ENCODE measurements at places on chromosomes 16 and 17.

DNA sequence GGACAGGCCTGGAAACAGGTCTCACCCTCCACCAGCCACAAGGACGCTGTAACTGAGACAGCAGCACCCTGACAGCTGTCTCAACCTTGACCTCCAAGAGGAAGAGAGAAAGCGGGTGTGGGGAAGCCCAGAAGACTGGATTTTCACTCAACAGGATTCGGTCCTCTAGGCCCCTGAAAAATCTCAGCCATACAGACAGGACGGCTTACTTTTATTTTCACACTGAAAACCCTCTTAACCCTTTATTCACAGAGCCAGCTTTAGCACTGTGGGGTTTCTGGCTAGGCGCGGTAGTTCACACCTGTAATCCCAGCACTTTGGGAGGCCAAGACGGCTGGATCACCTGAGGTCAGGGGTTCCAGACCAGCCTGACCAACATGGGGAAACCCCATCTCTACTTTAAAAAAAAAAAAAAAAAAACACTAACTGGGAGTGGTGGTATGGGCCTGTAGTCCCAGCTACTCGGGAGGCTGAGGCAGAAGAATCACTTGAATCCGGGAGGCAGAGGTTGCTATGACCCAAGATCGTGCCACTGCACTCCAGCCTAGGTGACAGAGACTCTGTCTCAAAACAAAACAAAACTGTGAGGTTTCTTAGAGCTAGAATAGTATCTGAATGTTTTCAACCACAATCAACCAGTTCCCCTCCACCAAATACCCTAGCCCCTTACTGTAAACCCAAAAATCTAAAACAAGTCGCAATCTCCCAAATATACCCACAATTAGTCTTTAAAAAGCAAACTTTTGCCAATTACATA lies 5.3 kb downstream of the ANKRD11 start:
- no peak for DNase-seq

GRCh38 chr16:30060346-30060745 lies 5.2 kb upstream of the ALDOA start:
- no peak for DNase-seq

- DNase-seq: no peak
These were observed 70.9 kb upstream of the KIFC3 start for GRCh38 chr16:57873218-57873617.

DNA sequence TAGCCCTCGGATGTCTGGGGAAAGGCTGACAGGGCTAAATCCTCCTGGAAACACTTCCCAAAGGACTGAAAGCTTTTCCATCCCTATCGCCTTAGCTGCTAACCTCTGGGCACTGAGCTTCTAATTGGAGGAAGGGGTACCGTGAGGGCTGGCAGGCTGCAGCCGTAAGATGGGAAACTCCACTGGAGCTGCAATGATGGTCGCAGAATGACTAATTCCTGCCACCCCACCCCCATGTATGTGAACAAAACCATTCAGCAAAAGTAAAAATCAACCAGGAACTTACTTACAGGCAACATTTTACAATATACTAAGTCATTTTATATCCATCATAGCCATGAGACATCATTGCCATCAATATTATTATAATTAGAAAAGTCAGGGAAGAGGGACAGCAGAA lies 133.3 kb downstream of the ABCC12 start:
- no peak for DNase-seq

DNA sequence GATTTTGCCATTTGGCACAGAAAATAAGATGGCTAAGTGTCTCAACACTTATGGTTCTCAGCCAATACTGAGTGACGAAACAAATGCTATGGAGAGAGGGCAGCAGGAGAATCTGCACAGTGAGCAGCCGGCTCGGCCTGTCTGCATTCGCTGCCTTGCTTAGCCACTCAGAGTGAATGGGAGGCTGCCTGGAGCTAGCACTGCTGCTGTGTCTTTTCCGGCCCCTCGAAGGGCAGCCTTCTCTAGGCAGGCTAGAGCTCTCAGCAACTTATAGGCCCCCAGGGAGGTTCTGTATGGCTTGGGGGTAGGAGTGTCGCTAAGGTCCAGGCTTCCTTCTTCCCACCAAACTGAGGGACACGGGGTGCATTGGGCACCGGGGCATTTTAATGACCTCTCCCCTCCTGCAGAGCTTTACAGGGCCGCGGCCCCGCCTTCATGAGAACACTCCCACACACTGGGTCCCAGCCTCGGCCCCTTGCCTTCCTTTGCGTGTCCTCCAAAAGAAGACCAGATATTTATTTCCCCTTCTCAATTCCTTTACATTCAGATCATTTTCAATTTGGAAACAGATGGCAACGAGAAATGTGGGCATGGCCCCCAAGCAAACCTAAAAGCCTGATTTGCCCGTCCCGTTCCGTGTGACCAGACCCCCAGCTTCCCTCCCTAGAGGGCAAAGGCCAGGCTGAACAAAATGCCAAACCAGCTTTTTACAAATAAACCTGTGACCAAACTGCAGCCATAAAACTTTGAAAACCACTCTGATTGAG lies 670.9 kb downstream of the TOX3 start:
- no peak for DNase-seq

DNA sequence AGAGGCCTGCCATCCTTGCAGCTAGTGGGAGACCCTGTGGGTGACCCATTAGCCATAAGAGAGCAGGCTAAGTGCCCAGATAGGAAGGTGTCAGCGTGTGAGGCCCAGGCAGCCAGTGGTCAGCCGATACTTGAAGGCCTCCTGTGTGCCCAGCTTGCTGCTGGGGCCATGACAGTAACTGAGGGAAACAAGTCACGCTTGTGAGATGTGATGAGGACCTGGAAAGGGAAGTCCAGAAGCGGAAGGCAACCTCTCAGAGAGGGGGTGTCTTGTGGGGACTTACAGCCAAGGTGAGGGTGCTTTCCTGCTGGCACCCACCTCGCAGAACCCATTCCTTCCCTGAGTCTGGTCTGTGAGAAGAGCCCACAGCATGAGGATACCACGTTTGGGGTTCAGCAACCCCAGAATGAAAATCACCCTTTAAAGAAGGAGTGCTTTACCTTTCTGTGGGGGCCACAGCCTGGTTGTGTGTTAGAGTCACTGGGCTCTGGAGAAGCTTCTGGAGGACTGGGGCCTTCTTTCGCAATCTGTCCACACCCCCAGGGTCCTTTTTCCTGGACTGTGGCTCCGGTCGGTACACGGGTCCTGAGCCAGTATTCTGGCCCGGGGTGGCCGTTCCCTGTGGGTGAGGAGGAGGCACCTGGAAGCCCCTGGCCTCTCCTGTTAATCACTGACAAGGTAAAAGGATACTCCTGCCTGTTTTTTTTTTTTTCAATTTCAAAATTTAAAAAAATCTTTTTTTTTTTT lies 53.9 kb downstream of the PLCG2 start:
- DNase-seq: no peak

GRCh38 chr17:49939318-49939717 lies 29.7 kb upstream of the DLX4 start:
- DNase-seq: peak; percentile 11

- no peak for DNase-seq
These were observed 169.3 kb upstream of the AXIN2 start for GRCh38 chr17:65730711-65731169.

DNA sequence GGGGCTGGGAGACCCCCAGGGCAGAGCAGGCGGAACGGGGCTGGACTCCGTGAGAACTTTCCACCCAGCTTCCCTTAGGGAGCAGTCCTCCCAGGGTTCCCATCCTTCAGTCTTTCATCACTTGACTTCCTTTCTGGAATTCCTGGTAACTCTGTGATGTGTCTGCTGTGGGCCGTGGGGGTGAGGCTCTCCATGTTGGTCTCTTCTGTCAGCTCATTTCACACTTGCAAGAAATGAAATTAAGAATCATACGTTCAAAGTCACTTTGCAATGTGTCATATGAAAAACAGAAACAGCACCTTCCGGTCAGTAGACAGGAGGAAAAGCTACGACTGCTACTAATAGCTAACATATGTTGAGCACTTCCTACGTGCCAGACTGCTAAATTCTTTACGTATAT lies 5.4 kb upstream of the BBS2 start:
- no peak for DNase-seq

DNA sequence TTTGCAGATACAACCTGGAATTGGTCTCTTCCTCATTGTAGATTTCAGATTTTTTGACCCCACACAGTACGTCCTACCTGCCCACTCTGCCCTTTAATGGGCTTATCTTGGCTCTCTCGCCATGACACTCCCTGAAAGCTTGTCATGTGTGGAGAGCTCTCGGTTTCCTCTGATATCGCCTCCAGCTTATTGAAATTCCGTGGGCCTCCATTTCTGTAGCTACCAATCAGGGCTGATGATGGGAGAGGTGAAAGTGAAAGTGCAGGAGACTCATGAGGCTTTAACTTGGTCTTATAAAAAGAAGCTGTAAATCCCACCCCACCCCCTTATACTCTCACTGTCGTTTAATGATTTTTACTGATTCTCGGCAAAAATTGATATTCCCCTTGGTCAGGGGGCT lies 17.7 kb downstream of the HOXB1 start:
- DNase-seq: peak; percentile 60

DNA sequence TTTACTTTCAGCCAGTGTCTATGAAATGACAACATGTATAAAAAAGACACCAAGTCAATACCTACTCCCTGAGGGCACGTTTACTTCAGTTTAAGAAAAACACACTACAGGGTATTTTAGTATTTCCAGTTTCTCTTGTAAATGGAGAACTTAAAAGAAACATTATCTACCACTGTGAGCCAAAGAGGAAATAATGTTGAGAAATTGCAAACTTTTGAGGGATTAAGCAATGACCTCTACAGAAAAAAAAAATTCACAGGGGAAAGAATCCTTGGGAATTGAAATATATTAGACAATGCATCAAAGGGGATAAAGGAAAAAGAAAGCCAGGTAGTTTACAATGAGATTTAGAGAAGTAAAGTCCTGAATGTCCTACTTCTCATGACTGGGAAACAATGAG lies 126.0 kb downstream of the KCNJ2 start:
- DNase-seq: no peak

DNA sequence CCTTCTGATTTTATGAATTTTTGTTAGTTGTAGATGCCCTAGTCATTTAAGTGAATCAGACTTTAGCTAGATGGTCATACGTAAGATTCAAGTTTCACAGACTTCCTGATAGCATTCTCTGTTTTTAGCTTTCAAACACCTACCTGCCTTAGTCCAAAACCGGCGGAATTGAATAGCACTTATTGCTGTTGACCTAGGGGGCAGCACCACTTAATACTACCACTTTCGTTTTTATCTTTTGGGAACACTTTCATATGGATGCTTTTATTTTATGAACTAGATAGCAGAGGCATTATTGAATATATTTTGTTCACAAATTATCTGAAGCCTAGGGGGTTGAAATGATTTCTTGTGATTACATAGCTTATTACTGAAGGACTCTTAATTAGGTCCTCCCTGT lies 31.5 kb downstream of the TADA2A start:
- peak; percentile 25 for DNase-seq

DNA sequence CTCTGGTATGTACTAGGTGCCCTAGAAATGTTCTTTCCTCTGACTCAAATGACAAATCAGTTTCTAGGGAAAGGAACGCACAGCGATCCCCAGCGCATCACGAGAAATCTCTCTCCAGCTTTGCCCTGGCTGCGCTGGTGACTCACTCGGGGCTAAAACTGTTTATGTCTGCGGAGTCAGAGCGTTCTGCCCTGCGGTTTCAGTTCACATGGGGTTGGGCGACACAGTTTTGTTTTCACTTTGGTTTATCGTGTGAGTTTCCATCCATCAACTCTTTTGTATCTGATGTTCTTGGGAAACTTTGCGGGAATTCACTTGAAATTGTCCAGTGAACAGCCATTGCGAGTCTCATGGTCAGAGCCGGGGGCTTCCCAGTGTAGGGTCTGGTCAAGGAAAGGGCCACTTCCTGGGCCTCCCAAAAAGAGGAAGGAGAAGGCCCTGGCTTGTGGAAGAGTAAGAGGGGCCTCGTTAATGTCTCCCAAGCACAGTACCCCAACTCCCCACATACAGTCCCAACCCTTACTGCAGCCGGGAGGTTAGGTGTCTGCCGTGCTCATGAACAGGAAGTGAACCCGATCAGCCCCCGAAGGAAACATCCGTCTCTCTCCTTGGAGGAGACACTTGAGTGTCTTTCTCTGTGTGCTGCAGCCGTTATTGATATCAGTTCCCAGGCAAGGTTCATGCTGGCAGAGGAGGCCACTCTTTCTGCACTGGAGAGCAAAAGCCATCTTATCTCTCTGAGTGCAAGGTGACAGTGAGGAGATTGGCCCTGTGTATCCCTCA lies 643.2 kb downstream of the WWOX start:
- peak; percentile 54 for DNase-seq

- DNase-seq: no peak
These were observed 11.0 kb downstream of the C1QTNF1 start for GRCh38 chr17:79034931-79035485.

- DNase-seq: no peak
These were observed 10.3 kb downstream of the KCNG4 start for GRCh38 chr16:84229471-84229870.

GRCh38 chr17:40950176-40950575 lies 12.7 kb upstream of the KRT23 start:
- no peak for DNase-seq

DNA sequence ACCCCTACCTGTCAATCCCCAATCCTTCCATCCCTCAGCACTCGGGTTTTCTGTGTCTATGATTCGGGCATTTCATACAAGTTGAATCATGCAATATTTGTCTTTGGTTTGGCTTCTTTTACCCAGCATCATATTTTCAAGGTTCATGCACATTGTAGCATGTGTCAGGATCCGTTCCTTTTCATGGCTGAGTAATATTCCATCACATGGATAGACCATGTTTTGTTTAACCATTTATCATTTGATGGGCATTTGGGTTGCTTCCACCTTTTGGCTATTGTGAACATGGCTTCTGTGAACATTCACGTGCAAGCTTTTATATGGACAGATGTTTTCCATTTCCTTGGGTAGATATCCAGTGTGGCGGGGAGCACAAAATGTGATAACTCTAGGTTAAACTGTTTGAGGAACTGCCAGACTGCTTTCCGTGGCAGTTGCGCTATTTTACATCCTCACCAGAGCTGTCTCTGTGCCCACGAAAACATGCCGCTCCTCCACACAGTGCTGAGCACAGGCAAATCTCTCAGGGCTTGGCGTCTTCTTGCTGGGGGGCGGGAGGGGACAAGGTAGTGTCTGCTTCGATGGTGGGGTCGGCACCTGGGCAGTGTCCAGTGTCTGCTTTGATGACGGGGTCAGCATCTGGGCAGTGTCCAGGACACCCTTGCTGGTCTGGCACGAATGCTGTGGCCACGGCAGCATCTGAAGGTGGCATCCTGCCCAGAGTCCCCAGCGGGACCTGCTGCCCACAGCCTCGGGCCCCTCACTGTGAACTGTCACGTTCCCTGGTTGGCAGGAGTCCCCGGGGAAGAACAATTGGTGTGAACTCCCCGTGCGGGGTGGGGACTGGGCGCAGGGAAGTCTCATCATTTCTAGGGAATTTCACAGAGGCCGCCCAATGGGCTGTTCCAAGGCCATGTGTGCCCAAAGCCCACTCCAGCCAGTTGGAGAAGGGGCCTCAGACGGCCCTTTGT lies 32.4 kb upstream of the JPH3 start:
- no peak for DNase-seq

- no peak for DNase-seq
These were observed 11.4 kb upstream of the ITGA3 start for GRCh38 chr17:50044483-50044882.

GRCh38 chr17:40529991-40530390 lies 28.6 kb upstream of the TNS4 start:
- DNase-seq: no peak

All from hematopoietic multipotent progenitor cell (in vitro differentiated cells).